Stimulated activated CD4-positive, alpha-beta T cell treated with anti-CD3 and anti-CD28 coated beads, Interleukin-4, amount 100 ng/mL, for 48 hours (primary cell): ENCODE measurements at places on chromosomes 12 and 14.

DNA sequence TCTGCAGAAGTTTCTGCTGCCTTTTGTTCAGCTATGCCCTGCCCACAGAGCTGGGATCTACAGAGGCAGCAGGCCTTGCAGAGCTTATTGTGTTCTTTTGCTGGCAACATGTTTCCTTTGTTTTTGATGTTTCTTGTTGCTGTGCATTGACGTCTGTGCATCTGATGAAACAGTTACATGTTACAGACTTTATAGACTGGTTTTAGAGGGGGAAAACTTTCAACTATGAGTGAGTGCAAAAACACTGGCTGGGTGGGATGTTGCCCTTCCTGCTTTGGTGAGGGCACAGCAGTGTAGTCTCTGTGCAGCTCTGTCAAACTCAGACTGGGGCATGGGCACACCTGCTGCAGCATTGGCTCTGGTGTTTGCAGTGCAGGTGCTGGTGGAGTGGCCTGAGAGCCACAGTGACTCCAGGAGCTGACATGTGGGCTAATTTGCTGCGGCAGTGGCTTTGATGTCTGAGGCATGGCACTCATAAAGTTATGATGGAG is 26.9 kb downstream of the CLEC6A start:
- DNase-seq = no peak

DNA sequence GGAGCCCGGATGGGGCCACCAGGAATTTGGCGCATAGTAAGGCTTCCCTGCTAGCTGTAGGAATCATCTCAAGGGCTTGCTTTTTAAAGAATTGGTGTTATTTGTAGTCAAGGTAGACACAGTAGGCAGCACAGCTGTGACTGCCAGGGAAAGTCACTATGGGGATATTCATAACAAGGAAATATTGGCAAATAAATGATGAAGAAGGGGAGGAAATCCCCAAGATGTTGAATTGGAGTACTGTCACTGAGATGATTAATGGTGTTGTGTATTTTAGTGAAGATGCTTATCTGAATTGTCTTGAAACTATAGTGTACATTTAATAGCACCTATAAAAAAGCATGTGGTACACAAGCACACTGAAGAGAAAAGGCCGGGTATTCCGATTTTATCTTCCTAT is 118.9 kb downstream of the NPAS3 start:
- DNase-seq = no peak

DNA sequence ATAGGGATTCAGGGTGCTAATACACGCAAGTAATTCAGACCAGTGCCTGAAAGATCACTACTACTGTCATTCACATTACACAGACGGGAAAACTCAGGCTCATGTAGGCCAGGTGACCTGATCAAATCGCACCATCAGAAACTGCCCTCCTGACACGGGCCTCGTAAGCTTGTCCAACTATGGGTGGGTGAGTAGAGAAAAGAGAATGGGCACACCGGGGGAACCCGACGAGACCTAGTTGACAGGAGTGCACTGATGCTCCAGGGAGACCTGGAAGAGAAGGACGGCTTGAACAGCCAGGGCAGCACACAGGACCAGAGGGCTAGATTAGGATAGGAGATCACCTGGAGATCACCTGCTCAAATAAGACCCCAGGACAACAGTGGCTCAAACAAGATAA is 166.9 kb upstream of the DIO3 start:
- no peak for DNase-seq

DNA sequence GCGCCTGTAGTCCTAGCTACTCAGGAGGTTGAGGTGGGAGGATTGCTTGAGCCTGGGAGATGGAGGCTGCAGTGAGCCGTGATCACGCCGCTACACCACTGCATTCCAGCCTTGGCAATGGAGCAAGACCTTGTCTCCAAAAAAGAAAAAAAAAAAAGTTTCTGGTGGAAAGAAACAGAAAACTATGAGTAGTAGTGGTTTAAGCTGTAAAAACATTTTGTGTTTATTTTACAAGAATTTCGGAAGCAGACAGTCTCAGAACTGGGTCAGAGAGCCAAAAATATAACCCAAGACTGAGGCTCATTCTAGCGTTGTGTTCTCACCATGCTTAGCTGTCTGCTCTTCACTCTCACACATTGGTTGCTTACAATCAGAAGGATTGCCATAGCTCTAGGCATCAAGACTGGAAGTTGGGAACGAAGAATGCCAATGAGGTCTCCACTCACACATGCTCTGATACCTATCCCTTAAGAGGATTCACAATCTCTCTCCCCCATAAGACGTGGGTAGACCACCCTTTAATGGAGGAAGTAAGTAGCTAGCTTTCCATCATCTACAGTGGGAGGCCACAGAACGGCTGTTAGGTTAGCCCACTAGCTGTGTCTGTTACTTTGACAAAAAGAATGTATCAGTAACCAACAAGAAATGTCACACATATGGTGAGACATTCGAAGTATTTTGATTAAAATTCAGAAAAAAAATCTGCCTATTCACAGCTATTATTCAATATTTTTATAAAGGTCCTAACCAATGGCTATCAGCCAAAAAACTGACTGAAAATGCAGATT is 117.6 kb upstream of the RASSF8 start:
- no peak for DNase-seq

DNA sequence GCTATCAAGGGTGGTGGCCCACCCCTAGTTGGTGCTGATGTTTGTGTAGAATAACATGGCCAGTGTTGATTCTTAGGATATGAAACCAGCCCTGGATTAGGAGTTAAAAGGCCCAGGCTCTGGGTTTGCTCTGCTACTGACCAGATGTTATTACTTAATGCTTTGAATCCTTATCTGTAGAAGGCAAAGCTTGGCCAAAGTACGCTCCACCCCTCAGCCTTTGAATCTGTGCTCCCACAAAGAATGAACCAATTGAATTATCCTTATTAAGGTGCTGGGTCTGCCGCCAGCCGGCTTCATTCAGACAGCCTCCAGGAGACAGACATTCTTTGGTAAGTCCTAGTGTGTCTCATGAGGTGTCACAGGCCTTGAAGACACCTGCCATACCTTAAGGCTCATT is 41.8 kb downstream of the AKAP3 start:
- DNase-seq = no peak

GRCh38 chr12:33222357-33222756 is 217.3 kb downstream of the SYT10 start:
- DNase-seq = no peak

GRCh38 chr12:9034095-9034494 is 44.7 kb downstream of the KLRG1 start:
- no peak for DNase-seq

DNA sequence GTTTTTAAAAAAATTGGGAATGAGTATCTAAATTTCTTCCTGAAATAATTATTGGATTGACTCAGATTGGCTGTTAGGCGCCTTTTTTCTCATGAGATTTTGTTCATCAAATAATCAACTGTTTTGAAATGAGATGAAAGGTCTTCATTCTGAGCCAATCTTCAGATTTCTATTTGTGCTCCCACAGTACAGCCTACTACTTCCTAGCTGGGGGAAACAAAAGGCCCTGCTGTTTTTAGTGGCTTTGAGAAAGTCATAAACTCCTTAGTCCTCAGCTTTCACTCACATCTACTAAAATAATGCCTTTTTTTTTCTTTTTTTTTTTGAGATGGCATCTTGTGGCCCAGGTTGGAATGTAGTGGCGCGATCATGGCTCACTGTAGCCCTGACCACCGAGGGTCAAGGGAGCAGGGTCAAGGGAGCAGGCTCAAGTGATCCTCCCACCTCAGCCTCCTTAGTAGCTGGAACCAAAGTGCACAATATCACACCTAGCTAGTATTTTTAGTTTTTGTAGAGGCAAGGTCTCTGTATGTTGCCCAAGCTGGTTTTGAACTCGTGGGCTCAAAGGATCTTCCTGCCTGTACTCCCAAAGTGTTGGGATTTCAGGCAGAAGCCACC is 15.2 kb downstream of the NACA start:
- DNase-seq = no peak

DNA sequence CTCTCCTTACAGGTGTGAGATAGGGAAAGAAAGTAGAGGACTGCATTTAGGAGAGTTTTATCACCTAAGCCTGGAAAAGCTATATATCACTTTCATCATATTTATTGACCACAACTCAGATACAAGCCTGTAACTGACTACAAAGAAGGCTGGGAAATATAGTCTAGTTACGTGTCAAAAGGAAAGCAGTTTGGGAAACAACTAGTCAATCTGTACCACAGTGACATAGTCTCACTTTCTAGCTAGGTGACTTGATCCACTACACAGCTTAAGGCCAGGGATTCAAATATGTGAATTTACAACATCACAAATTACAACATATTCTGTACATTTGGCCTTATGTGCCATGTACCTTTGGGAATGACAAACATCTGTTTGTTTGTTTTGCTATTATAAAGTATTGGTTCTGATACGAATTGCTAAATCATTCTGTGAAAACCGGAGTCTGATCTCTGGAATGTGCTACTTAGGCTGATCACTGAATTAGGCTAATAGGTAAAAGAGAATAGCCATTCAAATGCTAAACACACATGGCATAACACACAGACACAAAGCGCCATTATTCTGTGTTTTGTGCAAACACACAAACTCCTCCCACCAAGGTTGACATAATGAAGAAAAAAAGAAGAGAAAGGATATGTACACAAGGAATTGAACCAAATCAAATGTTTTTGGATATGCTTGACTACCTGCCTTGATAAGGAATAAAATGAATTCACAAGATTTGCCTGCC is 279.8 kb downstream of the DUSP6 start:
- DNase-seq = no peak

DNA sequence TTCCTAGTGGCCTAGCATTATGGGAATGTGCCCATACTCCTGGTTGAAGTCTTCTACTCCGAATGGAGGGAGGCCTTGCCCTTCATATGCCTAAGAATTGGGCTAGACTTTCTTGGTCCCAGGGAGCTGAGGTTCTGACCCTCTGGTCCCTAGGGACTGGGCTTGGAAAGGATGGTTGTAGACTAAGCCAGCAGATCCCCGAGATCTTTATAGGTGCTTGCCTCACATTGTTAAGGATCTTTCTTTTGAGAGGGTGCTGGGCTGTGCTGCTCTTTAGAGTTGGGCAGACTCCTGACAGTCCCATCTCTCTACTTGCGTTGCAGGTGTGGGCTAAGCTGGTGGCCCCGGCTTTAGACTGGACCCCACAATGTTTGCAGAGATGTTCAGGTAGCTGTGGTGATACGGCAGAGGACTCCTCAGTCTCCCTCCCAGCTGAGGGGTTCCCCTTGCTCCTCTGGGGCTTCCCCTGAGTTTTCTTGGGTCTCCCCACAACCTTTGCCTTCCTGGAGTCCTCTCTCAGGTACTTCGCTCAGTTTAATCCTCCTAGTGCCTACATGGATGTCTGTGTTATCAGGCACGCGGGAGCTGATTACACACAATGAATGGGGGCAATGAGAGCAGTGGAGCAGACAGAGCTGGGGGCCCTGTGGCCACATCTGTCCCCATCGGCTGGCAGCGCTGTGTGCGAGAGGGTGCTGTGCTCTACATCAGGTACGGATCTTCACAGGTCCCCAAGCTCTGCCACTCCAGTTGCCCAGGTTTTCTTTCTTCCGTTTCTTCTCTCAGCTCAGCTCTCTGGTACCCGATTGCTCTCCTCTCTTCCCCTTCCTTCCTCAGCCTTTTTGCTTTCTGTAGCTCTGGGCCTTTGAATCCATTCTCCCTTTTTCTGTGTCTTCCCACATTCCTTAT is 1.3 kb downstream of the MBD6 start:
- DNase-seq = no peak

DNA sequence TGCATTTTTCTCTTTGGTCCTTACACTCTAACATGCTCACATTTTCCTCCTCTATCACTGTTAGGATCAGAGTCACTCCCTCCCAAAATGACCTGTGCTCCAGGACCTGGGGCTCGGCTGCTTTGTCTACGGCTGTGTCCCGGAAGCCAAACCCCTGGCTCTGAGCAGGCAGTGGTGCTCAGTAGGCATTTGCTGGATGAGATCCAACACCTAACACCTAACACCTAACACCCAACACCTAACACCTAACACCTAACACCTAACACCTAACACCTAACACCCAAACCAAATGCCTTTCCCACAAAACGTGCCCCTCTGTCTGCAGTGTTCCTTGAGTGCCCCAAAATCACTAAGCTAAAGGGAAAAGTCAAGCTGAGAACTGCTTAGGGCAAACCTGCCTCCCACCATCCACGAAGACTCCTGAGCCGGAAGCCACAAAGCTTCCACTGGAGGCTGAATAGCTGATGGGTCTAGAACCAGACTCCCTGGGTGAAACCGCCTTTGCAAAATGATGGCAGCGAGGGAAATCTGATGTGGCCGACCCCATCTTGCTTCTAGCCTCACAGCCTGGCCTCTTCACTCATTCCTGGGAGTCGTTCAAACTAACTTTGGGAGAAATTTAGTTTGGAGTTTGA is 29.2 kb downstream of the HSP90AA1 start:
- no peak for DNase-seq

- DNase-seq = no peak
Observed at GRCh38 chr12:5244513-5244972, 187.4 kb upstream of the NTF3 start.

DNA sequence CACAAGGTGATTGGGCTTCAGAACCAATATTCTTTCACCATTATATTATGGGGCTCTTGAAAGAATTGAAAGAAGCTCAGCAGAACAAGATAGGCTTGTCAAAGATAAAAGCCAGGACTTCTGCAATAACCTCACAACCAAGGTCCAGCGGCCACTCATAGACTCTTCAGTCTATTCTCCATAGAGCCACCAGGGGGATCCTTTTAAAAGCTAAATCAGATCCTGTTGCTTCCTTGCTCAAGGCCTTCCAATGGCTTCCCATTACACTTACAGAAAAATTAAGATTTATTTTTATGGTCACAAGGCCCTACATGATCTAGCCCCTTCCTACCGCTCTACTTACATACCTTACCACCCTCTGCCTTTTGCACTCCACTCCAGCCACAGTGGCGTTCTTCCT is 169.6 kb downstream of the C12orf42 start:
- DNase-seq = no peak

DNA sequence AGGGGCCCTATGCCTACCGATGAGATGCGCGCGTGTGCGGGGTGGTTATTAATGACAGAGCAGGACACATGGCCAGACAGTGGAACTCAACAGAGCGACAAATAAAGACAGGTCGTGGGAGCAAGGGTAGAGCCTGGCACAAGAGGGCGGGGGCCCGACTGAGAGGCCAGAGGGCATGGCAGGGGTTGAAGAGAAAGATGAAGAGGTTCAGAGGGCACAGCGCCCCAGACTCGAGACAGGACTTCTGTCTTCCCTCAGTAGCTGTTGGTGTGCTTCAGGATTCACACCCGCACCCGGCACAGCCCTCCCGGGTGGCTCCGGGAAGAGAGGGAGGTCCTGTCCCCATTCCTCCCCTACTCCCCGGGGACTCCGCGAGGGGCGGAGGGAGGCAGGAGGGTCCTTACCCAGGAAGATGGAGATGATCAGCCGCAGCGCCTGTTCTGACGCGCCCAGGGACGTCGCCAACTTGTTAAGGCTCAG is 366 bp downstream of the LPCAT3 start:
- DNase-seq = no peak
